ENCODE measurements at places on chromosomes 2 and 18.
A peak's percentile ranks its signal among the peaks of the same experiment; 100 is the strongest.

DNA sequence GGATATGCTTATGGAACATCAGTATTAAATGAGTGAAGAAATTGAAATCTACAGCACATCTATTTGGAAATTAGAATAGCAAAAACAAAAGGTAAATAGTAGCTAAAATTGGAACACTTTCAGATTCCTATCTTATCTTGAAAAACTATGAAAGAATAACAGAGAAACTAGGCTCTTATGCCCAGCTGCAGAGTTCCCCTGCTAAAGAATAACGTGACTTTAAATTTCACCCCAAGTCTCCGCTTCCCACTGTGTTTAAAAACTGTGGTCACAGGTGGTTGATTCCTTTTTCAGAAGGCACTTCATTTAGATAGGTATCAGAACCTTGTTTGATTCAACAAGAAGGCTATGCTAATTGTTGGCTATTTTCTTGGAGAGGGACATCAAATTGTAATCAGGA lies 30.1 kb downstream of the ARHGAP28 start:
- DNase-seq, result no peak

DNA sequence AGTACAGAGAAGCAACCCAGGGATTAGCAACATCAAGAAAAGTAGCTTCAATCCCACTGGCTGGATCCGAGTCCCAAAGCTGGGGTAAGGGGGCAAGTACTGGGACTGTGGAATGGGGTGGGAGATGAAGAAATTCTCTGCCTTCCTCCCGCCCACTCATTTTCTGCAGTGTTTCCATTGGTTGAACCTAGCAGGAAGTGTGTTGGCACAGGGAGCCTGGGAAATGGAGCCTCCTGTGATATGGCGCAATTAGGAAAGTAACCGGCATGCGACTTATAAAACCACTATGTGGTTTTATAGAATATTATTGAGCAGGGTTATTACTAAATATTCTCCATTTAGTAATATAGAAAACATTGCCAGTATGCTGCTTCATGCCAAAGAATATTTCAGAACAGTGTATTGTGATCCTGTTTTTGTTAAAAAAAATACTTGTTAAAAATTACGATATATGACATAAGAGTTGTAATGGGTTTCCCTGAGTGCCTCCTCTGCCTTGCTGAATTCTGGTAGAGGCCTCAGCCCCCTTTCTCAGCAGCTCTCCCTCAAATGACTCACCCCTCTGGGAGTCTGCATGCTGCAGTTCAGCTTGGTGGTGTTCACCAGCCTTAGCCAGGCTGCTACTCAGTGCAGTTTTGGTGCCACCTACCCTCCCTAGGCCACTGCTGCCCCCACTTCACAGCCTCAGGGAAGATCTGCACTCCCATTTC lies 60.5 kb downstream of the HK2 start:
- DNase-seq, result peak; percentile 69

GRCh38 chr2:28643911-28644334 lies 107.7 kb upstream of the PPP1CB start:
- DNase-seq, result no peak

- no peak for DNase-seq
Measured at GRCh38 chr18:50286391-50287027, 983 bp downstream of the CXXC1 start.

DNA sequence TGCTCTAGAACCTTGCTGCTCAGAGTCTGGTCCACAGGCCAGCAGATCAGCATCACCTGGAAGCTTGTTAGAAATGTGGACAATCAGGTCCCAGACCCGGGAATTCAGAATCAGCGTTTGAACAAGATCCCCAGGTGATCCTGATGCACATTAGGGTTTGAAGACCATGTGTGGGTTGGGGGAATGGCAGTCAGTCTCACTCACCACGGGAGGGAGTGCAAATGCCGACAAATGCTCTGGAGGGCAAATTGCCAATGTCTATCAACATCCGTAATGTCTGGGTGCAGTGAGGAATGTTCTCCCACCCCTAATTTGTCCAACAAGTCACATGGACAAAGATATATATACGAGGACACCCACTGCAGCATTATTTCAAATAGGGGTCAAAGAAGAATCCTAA lies 34.5 kb downstream of the INPP5D start:
- no peak for DNase-seq

DNA sequence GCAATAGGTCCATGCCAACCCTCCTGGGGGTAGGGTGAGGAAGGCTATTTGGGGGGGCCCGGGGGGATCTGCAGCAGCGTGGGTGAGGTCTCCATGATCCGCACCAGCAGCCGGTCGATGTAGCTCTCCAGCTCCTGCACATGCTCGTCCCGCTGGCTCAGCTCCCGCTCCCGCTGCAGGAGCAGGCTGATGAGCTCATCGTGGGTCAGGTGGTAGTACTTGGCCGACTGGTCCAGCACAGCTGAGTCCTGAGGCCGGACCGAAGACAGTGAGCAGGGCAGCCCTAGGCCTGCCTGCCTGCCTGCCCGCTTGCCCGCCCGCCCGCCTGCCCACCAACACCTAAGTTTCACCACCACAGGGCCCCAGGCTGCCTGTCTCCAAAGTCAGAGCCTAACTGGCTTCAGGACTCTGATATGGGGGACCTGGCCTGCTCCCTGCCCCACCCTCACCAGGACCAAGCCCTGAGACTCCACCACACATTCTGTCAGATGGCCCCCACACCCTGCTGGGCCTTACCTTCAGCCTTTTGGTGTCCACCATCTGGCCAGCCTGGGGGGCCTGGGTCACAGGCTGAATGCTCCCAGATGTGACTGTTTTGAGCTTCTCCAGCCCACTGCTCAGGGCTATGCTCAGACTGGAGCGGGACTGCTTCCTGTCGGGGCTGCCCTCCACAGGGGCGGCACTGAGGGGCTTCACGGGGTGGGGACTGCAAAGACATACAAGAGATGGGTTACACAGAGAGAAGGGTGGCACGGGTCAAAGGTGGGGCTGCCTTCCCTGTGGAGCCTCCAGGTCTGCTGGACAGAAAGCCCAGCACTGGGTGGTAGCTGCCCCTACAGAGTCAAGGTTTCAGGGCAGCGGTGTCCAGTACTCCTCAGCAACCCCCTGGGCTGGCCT lies 4.2 kb upstream of the SFXN5 start:
- DNase-seq, result no peak

DNA sequence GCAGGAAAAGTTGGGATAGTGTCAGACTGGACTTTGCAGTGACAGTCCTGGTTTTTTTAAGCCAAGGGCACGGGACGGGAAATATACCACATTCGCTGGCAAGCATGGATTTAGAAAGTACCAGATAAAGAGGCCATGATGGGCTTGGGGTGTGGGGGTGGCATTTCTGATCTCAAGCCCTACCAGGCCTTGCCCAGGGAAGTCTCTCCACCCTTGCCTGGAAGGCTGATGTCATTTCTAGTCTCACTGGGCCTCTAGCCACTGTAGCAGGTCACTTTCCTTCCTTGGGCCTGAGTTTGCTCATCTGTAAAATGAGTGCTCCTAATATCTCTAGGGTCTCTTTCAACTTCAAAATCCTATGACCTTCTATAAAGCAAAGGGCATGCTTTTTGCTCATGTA lies 1.8 kb downstream of the ZBTB7C start:
- DNase-seq, result no peak

- no peak for DNase-seq
Measured at GRCh38 chr2:9285385-9285920, 78.8 kb downstream of the ASAP2 start.

DNA sequence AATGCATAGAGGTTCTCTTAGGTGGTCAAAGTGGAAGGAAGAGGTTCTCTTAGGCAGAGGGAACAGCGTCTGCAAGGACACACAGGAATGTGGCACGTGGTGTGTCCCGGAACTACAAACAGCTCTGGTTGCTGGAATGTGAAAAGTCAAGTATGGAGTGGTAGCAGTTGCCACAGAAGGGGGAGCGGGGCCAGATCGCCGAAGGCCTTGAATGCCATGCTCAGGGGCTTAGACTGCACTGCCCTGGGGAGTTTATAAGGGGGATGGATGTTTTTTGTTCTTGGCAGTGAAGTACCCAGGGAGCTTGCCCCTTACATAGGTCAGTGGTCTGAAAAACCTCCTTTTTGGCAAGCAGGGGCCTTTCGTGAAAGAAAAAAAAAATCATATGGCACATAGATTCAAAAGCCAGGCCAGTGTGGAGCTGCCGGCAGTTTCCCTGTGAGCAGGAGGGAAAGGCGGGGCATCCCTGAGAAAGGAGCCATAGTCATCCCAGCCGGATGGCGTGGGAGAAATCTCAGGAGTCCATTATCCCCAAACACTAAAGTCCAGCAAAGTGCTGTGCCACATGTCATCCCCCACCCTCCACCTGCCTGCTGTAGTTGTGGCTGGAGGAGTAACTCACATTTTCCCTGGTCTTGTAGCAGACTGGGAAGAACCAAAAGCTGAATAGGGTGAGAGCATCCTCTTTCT lies 45.4 kb downstream of the GORASP2 start:
- DNase-seq, result no peak

GRCh38 chr18:49846361-49846662 lies 33.0 kb upstream of the ACAA2 start:
- no peak for DNase-seq

DNA sequence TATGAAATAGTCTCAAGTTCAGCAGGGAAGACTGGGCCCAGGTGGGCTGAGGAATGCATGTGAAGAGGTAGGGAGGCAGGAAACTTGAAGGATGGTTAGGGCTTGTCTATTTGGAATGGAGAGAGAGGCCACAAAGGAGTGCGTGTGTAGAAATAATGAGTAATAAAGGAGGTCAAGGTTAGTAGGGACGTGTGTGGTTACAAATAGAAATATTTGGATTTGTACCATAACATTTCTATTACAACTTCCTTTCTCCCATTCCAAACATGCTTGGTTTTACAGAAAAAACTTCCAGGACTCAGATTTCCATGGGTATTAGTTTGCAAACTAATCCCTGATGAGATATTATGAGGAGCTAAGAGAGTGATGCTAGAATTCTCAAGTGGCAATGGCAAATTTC lies 280.6 kb downstream of the NCKAP5 start:
- DNase-seq, result peak; percentile 69

DNA sequence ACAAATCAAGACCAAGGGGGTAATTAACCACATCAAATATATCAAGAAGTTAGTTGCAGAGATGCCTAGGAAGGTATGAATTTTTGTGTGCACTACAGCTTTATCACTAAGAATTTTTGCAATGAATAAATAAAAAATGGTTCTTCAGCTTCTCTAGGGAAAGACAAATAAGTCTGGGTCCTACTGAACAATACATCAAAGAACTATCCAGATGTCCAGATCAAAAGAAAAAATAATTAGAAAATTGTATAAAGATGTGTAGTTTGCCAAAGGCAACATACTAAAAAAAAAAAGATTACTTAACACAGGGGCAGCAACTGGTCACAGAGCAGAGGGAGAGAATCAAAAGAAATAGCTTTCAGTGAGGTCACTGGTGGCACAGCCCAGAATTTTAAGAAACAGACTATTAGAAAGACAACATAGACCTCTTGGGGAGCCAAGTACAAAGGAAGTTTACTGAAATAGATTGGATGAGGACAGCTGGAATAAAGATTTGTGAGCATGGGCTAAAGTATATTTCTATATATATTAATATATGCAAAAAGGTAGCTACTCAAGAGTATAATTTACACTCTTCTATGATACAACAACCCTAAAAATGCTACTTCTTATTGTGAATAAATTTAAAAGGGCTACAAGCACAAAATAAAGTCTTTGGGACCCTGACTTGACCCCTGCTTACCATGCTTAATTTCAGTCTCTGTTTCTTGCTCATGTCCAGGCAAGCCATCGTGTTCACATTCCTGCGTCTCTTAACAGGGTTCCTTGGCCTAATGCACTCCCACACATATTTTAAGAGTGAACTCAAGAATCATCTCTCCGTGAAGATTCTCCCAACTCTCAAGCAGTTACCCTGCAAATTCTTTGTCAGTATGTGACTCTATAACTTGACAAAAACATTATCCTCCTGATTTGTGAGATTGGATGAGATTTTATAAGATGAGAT lies 99.0 kb upstream of the GRB14 start:
- no peak for DNase-seq

GRCh38 chr18:29123706-29124530 lies 947.0 kb upstream of the CDH2 start:
- no peak for DNase-seq

GRCh38 chr2:205270689-205271088 lies 411.6 kb upstream of the NRP2 start:
- no peak for DNase-seq

DNA sequence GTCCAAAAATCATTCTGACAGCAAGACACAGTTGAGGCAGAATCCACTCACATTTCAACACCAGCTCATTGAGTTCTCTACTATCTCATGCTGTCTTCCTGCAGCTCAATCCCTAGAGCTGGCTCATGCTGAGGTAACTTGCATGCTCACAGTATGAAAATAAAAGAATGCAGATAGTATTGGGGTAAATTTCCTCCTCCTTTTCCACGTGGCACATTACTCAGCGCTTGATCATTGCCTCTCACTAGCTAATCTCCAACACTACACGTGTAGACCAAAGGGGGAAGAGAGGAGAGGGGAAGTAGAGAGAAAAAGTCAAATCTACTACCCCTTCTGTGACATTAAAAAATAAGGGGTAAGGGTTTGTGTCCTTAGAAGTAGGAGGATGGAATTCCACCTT lies 300.6 kb downstream of the AFF3 start:
- DNase-seq, result no peak

- no peak for DNase-seq
Measured at GRCh38 chr2:23571085-23571484, 186.1 kb downstream of the KLHL29 start.

GRCh38 chr2:134457353-134457752 lies 203.5 kb downstream of the MGAT5 start:
- DNase-seq, result no peak

- no peak for DNase-seq
Measured at GRCh38 chr2:181686576-181687185, 6.4 kb upstream of the NEUROD1 start.

DNA sequence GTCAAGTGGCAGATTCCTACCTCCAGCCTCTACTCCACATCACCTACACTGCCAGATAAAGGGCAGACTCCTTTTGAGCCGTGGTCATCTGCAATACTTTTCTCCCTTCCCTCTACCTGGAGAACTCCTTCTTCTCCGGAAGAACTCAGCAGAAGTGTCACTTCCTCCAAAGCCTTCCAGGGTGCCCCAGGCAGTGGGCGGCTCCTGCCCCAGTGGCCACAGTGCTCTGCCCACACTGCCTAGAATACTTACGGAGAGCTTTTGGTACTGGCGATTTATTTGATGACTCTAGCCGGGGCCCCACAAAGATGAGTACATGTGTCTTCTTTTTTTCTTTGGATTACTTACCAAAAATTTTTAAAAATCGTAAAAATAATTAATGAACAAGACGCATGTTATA lies 39.7 kb downstream of the FOSL2 start:
- no peak for DNase-seq

DNA sequence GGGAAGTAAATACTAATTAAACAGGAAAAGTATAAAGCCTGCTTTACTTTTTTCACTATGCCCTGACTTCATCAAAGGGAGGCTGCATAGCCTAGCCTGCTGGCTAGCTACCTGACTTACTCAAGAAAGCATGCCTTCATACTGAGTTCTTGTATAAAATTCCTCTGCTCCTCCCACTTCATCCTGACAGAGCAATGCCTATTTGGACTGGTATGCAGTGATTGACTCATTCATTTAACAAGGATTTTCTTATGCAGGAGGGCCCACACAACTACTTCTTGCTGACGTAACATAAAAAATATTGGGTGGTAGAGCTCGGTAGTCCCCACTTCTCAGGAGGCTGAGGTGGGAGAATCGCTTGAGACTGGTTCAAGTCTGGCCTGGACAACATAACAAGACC lies 70.5 kb downstream of the PRPF40A start:
- DNase-seq, result peak; percentile 82
